ENCODE measurements at places on chromosomes 1 and 21. TPM values are rescaled to one million over a fixed set of nuclear protein-coding genes. Genes with fewer than 3 reads are reported as not detected.

DNA sequence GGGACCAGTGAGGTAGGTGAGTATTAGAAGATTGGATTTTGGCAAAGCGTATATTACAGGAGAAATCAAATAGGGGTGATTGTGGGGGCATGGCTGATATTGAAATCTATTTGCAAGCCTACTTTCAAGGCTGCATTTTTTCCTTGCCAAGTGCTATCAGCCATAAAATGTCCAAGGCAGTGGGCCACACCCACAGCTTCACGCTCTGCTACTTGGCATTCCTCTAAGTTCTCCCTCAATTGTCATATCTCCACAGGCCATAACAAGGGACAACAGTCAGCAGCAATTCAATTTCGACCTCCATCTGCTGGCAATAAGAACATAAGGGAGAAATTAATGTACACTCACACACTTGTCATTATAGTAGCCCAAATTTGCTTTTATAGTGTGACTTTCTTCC, 667.1 kb upstream of the PKN2 start:
- peak; percentile 55 for DNase-seq

- DNase-seq, result no peak
These were observed 391.0 kb downstream of the OMA1 start for GRCh38 chr1:58155418-58156123.

- no peak for DNase-seq
These were observed 92.7 kb upstream of the LRRC7 start for GRCh38 chr1:69475021-69475420.

GRCh38 chr1:225880222-225880588, 2.0 kb downstream of the TMEM63A start:
- DNase-seq, result no peak

CR1L gene
- 0.45 TPM for polyA plus RNA-seq

All from large intestine (tissue), 12 donors.